ENCODE measurements at places on chromosomes 4 and X.

DNA sequence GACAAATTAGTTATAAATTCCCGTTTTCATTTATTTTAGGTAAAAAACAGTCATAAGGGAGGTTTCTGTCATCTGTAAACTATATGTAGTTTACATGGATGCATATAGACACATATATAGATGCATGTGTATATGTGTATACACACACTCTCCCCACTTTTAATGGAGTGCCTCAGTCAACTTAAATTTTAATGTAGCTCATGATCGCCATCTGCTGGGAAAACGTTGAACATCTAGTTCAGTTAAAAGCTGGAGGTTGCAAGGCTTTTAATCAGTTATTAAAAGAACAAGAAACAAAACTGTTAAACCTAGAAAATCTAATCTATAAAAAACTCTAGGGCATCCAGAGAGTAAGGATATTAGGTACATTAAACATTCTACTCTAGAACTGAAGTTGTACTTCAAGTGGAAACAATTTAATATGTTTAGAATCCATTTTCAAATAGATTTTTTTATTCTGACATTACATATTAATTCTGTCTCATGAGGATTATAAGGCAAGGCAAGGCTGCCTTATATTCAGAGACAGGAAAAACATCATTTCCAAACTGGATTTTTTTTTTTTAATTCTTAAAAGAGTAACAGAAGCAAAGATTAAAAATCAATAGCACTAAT is 122.6 kb downstream of the SHISA3 start:
- ATAC-seq, result no peak

DNA sequence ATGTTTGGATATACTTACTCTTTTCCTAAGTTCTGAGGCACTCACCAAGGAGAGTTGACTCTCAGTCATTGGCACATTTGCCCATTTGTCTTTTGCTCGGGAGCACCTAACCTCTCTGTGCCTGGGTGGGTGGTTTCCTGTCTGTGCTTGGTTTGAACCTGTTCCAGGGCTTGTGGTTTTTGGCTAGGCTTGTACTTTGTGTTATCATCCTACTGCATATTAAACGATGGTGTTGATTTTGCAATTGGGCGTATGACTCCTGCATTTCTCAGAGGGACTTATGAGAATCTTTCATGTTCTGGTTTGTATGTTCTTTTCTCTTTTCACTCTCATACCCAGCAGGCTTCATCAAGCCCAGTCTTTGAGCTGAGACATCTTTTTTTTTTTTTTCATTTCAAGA is 161.7 kb downstream of the BTC start:
- ATAC-seq, result peak; percentile 88

DNA sequence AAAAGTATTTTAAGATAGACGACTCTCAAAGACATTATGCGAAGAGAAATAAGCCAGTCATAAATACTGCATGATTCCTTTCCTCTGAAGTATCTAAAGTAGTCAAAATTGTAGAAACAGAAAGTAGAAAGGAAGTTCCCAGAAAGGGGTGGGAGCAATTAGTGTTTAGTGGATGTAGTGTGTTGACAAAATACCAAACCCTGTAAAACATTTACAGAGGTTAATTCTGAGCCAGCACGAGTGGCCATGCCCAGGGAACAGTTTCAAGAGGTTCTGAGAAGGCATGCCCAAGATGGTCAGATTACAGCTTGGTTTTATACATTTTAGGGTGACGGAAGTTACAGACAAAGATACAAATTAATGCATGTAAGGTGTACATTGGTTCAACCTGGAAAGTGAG is 34.4 kb upstream of the SLC25A4 start:
- no peak for ATAC-seq

GRCh38 chr4:83010111-83010521 is 507 bp downstream of the LIN54 start:
- ATAC-seq, result peak; percentile 1

DNA sequence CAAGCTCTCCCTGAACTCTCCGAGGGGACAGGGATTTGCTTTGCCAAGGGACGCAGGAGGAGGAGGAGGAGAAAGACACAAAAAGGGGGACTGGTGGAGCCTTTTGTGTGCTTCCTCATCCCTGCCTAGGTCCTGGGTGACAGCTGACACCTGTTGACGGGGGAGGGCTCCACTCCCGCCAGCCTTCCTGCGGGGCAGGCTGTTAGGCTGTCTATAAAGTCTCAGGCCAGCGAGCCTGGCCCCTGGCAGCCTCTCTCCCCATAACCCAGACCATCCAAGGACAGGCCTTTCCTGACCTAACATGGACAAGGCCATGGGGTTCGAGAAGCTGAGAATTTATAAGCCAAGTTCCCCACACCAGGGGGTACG is 832 bp upstream of the EVC2 start:
- ATAC-seq, result no peak

GRCh38 chr4:70629469-70630090 is 1.0 kb downstream of the ENAM start:
- ATAC-seq, result peak; percentile 54

DNA sequence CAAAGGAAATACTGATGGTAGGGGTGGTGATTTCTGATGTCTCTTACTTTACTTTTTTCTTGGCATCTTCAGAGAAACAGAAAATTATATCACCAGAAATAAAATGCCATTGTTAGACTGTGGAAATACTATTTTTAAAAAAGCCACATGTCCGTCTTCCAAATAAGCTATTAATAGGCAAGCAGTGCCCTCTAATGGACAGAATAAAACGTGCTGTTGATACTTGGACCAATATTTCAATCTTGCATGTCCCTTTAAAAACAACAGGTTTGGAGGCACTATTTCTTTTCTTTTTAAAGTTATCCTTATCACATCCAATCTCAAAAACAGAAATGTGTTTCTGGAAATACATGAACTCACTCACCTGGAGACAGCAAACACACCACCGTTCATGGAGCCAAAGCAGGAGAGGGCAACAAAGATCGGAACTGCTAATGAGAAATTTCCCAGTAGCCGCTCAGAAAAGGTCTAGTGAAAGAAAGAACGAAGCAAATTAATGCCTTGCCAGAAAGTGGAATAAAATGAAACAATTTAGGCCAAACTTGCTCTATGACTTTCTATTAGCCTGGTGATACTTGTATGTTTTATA is 59.2 kb downstream of the SLC7A11 start:
- ATAC-seq, result no peak

DNA sequence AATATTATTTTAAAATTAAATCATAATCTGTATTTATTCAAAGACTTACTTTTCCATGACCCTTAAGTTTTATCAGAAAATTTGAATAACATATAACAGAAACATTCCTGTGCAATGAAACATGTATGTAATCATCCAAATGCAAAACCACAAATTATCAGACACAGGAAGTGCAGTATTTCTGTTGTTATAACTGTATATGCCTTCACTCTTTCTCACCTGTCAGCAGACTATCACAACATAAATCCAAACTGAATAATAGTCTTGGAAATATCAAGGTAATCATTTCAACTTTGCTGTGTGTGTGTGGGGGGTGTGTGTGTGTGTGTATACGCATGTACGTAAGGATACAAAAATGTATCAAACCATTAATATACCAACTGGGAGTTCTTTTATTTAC is 285.9 kb downstream of the SLC7A11 start:
- no peak for ATAC-seq

DNA sequence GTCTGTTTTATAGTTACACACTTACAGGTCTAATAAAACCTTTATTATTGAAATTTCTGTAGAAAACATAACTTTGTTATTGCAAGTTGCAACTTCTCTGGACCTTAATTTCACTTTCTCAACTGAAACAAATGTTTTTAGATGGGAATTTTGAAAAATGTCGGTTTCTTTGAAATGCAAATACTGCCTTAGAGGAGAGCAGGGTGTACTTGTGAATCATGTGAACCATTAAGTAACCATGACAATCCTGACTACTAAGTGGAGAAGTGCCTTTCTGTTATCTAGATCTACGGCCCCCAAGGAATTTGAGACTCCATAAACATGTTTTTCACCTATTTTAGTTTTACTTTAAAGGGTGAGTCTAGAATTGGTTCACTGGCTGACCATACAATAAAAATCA is 8.5 kb upstream of the ARMCX2 start:
- no peak for ATAC-seq

DNA sequence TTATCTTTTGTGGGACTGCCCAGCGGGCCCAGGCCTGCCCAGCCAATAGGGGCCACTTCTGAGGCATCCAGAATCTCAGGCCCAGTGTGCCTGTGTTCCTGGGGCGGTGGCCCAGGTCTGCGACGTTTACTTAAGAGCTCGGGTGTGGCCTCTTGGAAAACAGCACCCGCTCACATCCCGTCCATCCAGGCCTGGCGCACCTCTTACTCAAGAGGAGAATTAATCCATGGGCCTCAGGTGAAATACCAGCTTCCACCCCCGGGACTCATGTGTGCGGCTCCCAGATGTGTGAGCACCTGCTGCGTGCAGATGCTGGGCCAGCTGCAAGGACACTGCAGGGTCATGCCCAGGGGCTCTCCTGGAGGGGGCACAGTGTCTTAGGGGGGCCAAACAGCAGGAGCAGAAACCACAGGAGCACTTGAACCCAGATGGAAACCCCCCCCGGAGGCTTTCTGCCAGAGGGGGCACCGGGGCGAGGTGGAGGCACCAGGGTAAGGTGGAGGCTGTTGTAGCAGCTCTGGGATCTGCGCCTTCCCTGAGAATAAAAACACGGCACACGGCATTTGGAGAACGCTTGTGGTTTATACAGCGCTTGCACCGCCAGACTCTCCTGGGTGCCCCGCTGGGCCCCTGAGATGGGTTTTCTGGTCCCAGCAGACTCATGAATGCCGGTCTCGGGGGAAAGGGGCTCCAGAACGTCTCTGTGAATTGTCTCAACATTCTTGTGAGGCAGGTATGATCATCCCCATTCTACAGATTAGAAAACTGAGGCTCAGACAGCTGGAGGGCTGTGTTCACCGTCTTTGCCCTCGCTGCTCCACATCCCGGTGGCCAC is 2.8 kb downstream of the PSAPL1 start:
- no peak for ATAC-seq

DNA sequence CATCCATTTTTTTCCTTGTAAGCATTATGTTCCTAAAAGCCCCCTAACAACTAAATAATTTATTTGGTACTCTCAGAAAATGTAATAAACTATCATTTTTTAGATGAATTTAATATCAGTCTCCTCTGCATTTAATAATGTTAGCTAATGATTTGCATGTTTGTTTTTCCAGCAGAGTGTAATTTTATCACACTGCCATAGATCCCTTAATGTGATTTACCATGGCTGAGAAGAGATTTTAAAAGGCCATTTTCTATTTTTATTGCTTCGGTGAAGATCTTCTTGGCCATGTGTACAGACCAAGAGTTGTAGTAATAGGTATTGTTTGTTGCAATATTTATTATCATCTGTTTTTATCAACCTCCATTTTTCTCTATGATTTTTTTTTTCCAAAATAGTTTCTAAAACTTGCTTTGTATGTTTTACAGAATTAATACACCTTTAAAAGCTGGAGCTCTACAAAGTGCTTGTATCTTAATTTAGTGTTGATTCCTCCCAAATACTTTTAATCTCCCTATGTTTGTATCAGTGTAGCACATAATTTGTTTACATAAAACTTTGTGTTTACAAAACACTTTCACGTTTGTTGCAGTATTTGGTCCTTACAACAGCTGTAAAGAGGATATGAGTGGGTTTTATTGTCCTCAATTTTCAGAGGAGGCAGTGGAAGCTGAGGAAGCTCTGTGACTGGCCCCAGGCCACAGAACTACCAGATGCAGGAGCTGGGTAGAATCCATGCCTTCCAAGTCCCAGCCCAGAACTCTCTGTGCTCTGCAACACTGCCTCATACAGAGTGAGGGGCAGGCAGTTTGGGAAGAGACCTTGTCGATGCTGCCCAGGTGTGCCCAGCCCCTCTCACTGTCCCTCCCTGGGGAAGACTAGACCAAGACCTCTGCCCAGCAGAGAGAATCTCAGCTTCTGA is 58.1 kb downstream of the FAM114A1 start:
- no peak for ATAC-seq

GRCh38 chr4:76526585-76526990 is 91.6 kb downstream of the SHROOM3 start:
- ATAC-seq, result no peak
